Hippocampal formation (tissue), 2 donors: ENCODE measurements at places on chromosomes 2 and 18.

DNA sequence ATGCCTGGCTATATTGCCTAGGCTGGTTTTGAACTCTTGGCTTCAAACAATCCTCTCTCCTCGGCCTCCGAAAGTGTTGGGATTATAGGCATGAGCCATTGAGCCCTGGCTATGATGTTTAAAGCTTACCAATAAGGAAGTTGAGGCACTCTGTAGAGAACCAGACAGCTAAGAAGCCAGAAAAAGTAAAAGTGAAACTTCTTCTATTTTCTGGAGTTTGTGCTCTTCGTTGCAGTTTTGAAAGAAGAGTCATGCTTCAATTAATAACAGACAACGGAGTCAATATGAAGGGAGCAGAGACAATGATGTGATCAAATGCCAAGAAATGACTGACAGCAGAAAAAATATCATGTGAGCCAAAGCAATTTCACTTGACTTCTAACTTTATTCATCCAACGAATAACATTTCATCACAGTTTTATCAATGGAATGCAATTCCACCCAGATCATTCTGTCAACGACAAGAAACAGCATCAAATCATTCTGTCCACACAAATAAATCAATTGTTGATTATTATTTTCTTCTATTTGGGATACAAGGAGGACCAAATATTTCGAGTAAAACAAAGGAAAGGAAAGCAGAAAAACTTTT, 175.5 kb upstream of the CELF4 start:
- DNase-seq, result no peak

- DNase-seq, result no peak
Observed at GRCh38 chr2:3024401-3024935, 353.1 kb downstream of the EIPR1 start.

DNA sequence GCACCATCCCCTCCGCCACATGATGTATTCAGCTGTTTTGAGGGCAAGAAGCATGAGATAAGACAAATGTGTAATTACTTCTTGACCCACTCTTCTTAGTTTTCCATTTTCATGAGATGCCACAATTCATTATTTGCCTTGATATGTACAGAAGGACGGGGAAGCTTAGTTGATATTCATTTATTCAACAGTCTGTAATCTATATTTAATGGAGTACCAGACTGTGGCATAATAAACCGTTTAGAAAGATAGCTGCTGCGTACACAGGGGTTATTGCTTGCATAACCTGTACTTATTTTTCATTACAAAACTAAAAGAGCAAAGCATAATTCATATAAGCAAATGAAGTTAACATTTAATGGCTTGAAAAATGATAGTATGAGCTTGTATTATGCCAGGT, 466.4 kb upstream of the GYPC start:
- no peak for DNase-seq

DNA sequence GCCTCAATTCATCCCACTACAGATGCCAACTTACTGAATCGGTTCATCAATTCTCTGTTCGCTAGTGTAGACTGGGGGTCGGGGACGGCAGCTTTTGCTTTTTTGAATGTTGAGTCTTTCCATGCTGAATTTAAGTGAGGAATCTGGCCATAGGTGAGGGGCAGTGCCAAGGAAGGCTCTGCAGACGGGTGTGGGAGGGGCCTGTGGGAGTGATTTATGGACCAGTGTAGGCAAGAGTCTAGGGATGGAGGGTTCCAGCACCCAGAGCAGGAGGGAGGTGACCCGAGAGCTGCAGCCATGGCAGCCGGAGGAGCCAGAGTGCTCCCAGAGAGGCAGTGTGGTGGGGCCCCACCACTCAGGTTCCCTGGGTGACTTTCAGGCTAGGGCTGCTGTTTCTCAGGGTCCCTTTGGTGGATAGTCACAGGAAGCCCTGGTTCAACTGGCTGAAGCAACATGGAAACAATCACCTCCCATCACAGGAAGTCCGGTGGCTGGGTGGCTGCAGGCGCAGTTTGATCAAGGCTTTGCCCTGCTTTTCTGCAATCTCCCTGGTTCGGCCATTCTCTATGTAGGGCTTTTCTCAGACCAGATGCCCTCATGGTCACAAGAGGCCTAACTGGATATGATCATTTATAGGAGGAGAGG, 16.9 kb upstream of the TEX44 start:
- DNase-seq, result no peak

DNA sequence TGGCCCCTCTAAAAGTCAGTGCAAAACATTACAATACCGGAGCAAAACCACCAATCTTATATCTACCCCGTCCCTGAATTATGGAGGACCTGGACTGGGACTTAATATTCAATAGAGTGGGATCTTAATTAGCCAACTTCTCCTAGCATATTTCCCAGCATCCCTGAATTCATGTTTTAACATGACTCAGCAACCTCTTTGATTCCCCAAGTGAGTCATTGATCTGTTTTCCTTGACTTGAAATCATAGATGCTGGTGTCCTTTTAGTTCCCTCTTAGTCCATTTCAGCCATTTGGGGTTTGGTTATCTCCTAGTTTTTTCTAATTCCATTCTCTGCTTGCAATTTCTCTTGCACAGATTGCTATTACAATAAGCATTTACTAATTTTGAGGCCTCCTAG, 677.7 kb upstream of the CELF4 start:
- DNase-seq, result no peak

DNA sequence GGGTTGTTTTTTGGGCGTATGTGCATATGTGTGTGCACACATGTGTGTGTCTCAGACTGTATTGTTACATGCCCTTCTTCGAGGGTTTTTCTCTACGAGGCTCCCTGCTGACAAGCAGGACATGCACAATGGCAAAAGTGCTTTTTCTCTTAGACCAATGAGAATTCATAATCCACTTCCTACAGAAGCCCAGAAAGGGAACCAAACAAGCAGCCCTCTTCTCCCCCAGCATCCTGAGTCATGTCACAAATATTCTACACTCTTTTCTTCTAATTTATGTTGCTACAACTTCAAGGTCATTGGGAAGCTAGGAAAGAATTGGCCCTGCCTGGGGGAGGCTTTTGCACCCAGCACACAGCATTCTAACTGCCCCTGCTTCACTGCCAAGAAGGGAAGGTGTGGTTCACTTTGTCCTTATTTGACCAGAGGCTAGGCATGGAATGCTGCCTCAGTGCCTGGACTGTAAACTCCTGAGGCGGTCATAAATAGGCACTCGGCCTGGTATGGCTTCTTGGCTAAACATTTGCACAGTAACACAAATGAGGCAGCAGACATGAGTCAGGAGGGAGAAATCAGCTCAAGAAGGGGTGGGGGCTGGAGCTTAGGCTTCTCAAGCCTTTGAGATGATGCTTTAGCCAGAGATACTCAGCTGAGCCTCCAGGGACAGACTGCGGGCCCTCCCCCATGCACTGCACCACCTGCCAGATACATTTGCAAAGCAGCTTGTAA, 92.7 kb upstream of the KLF7 start:
- no peak for DNase-seq

GRCh38 chr2:23146011-23146410, 239.0 kb upstream of the KLHL29 start:
- no peak for DNase-seq

GRCh38 chr2:191927991-191928390, 81.1 kb upstream of the CAVIN2 start:
- DNase-seq, result no peak

DNA sequence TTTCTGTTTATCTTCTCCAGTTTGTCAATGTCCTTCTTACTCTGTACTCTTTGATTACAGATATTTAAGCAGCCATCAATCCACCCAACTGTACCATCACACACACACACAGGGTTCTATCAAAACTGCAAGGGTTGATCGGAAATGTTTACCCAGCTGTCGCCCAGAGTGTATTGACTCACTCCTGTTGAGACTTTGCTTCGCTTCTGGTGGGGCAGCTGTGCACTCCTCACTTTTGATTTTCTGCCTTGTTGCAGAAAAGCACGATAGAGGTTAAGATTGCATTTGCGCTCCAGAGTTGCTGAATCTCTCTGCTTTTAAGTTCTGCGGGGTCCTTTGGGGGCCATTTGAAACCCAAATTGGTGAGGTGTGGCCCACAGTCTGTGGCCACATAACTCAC, 216.2 kb downstream of the SETBP1 start:
- no peak for DNase-seq

DNA sequence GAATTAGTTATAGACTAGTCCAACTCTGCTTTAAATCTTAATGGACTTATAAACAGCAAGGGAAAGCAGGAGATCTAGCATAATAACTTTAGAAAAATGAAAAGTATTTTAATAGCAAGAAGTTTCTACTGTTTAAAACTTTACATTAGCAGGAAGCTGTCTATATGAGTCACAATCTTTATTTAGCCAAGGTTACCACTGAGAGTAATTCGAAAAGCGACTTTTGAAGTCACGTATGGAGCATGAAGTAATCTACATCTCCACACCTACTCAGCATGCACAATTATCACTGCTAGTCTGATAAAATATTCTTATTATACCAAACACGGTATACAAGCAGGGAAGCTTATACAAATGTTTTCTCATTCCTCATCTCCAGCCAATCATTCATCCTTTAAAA, 515.4 kb upstream of the SOX11 start:
- no peak for DNase-seq

- no peak for DNase-seq
Observed at GRCh38 chr2:26925100-26925791, 45.2 kb upstream of the MAPRE3 start.

GRCh38 chr2:32559136-32559535, 68.7 kb upstream of the TTC27 start:
- DNase-seq, result peak; percentile 85

DNA sequence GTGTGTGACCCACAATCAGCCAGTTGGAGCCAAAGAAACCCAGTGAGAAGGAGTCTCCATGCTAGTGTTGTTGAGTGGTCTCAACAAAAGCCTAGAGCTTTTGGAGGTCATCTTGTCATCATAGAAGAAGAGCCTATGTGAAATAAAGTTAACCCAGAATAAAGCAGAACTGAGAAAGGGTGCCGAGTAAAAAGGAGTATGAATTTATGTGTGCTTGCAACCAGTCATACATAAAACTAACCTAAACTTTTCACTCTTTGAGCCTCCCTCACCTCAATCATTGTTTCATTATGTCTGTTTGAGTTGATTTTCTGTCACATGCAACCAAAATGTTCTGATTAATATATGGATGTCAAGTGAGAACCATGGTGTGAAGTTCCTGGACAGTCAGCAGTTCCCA, 599.3 kb upstream of the ZEB2 start:
- DNase-seq, result no peak
